ENCODE measurements at places on chromosomes 2 and 18.

GRCh38 chr18:24136967-24137373 lies 1.9 kb upstream of the CABYR start:
- DNase-seq = no peak

DNA sequence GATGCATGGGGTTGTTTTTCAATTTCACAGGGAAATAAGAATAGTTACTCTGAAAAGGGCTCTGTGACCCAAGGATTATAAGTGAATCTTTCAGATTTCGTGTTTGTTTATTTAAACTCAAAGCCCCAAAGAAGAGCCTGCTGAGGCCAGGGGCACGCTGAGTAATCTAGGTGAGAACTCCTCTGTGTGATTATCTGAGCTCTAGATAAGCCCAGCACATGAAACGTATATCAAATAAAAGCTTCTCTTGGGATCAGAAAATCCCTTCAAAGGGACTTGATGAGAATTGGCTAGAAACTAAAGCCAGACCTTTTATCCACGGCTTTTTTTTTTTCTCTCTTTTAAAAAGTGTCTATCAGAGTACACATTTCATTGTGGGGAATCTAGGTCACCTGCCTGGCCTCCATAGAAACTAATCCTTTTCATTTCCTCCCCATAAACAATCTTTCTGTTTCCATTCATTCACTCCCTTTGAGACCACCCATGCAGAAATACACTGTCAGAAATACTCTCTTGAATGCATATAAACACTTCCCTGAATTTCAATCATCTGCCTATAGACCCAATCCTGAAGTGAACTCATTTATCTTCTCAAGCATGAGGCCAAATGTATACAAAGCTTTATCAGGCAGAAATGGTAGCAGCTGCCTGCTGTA lies 137.4 kb downstream of the RIT2 start:
- no peak for DNase-seq

DNA sequence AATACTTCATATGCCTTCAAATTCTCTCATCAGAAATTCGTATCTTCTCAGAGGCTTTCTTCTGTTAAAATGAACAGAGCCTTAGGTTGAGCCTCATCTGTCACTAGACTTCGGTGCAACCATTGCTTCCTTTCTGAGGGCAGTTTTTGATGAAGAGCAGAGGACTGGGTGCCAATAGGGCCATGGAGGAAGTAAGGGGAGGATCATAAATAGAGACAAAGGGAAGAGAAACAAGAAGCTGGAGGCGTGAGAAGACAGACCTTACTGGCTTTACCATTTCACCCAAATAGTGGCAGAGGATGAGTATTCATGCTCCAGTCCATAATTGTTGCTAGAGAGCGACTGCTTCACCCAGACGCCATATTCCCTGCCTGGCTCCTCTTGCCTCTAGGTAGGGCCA lies 215.6 kb upstream of the PKDCC start:
- DNase-seq = no peak

- DNase-seq = no peak
Measured at GRCh38 chr2:162509288-162509968, 165.5 kb downstream of the GCA start.

- DNase-seq = no peak
Measured at GRCh38 chr2:136932700-136933099, 167.4 kb downstream of the THSD7B start.

GRCh38 chr2:242056785-242057184 lies 187.3 kb downstream of the RTP5 start:
- DNase-seq = no peak

GRCh38 chr2:158189526-158189925 lies 87.8 kb downstream of the UPP2 start:
- no peak for DNase-seq

DNA sequence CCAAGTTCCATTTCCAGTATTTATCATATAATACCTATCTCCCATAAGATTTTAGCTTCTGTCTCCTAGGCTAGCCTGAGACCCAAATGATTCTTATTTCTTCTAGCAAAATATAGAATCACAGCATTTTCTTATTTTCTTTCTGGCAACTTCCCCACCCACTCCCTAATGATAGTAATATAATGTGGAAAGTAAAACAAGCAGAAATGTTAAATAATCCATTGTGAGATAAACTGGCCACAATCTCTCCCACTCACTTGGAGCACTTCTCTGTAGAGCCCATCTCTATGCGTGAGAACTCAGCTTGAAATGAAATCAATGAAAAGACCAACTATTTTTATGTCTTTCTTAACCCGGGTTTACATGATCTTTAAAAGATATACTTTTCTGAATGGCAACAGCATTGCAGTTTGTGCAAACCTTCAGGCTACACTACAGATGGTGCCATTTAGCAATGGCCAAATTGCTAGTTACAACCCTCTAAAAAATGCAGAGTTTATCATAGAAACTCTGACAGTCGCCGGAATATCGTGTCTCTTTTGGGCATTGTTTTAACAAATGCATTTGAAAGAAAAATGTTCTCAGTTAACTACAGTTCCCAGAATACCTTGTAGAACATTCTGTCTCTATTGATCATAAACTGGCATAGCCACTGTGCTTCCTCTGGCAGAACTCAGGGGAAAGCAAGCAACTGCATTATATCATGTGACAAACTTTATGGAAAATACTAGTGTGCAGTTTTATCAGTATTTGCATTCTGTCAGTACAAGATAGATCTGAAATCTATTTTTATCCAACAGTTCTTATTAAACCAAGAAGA lies 1407.4 kb upstream of the ZEB2 start:
- DNase-seq = no peak
